ENCODE measurements at places on chromosomes 6 and 20.

DNA sequence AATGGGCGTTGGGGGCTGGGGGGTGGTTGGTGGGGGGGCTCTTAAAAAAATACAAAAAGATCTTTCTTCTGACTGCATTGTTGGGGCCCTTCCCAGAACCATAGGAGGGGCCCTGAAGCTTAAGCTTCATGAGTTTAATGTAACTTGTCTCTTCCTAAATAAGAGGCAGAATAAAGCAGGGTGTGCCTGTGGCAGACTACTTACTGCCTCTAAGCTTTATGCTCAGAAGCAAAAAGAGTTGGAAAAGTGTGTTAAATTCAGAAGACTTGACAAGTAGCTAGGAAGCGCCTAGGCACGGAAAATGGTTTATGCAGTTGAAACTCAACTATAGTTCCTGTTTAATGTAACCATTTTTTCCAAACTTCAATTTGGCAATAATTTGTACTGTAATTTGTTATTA, 44.5 kb downstream of the TIAM2 start:
- DNase-seq = no peak

- no peak for DNase-seq
Observed at GRCh38 chr6:41228096-41228495, at the start of gene TREML4. TSS of gene TREML4 (plus strand) at chr6:41228349. CDS start at chr6:41228428, 79 bp downstream.

DNA sequence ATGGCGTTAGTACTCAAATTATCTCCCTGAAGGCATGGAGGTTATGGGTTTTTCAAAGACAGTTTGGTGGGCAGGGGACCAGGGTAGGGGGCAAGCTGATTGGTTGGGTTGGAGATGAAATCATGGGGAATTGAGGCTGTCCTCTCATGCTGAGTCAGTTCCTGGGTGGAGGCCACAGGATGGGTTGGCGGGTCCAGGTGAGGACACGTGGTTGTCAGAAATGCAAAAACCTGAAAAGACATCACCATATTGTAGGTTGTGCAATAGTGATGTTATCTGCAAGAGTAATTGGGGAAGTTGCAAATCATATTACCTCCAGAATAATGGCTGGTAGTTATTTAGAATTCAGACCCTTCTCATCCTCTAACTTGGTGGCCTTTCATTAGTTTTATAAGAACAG, 30.1 kb downstream of the GPX6 start:
- no peak for DNase-seq

DNA sequence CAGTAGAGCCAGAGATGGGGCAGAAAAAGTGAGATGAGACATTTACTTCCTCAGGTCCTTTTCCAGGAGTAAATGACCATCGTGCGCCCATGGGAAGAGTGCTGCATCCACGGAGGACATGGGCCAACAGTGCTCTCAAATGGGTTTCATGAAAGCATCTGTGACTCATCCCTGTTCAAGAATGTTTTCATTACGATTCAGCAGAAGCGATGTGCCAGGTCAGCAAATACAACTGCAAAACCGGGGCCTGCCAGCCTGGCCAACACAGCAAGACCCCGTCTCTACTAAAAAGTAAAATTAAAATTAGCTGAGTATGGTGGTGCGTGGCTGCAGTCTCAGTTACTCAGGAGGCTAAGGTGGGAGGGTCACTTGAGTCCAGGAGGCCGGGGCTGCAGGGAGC, 125.1 kb downstream of the LY86 start:
- no peak for DNase-seq

DNA sequence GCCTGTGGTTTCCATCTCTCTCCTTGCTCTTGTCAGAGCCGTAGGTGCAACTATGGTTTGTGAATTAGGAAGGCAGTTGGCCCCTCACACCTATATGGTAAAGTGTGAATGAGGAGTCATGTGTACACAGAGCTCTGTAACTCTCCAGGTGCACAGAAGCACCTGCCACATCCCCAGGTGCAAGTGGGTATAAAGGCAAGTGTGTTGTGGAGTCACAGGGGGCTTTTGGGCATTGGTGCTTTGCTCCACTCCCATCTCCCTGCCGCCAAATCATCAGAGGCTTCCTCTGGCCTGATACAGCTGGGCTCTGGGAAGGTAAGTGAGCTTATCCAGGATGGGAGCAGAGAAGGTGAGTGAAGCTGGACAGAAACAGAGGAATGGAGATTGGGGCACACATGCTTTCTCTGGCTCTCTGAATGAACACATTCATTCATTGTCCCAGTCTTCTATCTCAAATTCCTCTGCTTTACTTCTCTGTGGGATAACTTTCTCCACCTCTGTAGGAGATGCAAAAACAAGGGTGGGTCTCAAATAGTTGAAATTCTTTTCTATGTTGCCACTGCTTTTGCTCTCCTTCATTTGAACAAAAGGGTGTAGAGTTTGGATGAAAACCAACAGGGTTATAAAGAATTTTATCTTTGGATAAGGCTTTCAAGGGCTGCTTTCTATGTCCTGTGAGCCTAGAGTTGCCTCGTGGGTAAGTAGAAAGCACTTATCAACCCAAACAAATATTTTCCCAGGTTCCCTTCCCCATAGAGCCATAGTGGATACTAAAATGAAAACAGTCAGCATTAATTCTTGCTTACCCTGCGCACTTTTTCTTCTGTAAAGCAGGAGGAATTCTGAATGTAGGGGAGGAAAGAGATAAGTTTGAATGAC, 45.0 kb upstream of the RIPOR2 start:
- no peak for DNase-seq

DNA sequence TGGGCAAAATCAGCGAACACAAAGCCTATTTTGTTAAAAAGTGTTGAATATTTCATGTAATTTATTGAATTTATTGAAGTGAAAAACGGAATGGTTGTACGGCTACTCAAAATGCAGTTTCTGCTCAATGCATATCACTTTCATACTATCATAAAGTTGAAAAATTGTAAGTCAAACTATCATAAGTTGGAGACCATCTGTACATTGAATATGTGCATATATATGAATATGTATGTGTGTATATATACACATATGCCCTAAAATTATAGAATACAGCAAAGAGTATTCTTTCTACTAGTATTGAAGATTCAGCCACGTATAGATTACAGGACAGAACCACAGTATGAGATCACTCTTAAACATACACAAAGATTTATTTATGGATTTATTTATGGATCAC, 499.0 kb upstream of the SULF2 start:
- DNase-seq = no peak

DNA sequence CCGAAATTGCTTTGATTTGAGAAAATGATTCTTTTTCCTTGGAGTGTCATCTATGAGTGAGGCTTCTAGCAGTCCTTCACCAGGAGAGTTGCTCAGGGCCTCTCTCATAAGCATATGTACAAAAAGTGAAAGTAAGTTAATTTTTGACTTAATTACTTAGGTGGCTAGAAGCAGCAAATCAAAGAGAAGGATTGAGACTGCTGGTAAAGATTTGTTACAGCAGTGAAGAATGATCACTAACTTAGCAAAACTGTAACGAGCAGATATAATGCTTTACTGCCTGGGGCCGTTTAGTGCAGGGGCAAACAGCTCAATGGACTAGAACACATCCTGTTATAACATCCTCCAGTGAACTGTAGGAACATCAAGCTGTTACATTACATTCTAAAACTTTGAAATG, 167.8 kb upstream of the RIPOR2 start:
- no peak for DNase-seq

- DNase-seq = no peak
Observed at GRCh38 chr20:41031243-41031619, 2.6 kb downstream of the TOP1 start.

- no peak for DNase-seq
Observed at GRCh38 chr20:57199656-57200405, 66.6 kb downstream of the BMP7 start.

GRCh38 chr6:91654357-91654756, 1067.5 kb upstream of the MAP3K7 start:
- DNase-seq = no peak

DNA sequence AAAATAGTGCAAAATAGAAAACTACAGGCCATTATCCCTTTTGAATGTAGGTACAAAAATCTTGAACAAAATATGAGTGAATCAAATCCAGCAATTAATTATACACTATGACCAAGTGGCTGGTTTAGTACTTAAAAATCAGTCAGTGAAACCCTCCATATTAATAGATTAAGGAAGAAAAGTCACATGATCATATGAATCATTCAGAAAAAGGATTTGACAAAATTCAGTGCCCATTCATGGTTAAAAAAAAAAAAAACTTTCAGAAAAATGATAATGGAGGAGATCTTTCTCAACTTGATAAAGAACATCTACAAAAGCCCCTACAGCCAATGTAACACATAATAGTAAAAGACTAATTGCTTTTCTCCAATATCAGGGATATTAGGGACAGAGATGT, 75.0 kb downstream of the FAM120B start:
- no peak for DNase-seq

DNA sequence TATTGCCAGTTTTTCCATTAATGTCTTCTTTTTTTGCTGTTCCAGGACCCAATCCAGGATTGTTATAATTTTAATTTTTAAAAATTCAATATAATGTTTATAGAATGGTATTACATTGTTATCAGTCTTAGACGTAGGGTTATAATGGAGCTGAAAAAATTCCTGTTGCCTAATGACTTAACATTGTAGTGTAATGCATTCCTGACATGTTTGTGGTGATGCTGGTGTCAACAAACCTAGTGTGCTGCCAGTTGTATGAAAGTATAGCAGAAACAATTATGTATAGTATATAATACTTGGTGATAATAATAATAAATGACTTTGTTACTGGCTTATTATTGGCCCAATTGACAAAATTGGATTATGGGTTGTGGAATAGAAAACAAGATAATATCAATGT, 30.4 kb downstream of the KIZ start:
- no peak for DNase-seq

GRCh38 chr20:50982363-50982762, 23.7 kb downstream of the MOCS3 start:
- no peak for DNase-seq

DNA sequence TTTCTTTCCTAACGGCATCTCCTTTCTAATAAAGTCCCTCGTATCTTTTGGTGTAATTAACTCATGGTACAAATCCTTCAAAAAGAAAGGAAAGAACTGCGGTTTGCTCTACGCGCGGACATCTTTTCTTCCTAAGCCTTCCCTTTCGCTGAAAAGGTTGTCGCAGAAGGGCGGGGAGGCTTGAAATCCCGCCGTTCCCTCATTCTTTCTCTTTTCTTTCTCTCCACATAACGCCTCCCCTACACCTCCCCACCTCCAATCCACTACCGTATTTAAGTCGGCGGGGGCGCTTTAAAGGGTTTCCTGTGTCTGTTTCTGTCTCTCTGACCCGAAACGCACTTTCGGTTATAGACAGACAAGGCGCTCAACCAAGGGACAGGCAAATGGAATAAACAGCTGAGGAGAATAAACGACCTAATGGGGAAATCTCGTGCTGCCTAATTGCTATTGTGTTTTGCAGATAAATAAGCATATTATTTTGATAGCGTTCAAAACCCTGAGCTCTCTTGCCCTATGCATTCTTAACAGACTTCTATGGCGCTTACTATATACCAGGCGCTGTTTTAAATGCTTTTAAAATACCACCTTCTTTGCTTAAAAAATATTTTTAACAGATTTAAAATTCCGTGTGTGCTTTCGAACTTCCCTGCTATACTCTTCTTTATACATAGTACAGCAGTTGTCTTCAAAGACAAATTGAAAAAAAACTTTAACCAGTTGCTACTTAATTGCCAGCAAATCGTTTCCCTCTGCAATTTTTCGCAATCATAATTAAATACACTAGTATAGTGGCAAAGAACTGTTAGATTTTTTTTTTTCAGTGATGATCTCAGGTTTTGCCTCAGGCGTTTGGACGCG, 2.5 kb upstream of the HEY2 start:
- DNase-seq = peak; percentile 58
